Progenitor cell of endocrine pancreas (in vitro differentiated cells): ENCODE measurements at places on chromosomes 2 and 18. TPM values are rescaled to one million over a fixed set of nuclear protein-coding genes. Genes with fewer than 3 reads are reported as not detected.

- no peaks in the 10 kb centered on the region for H3K36me3 ChIP-seq
- peaks cover 11% of the 10 kb centered on the region for H3K27me3 ChIP-seq
- H3K4me1 ChIP-seq, result peaks cover 13% of the 10 kb centered on the region
- H3K27ac ChIP-seq, result no peak overlapping the region
These were observed 27.8 kb upstream of the GAREM2 start for GRCh38 chr2:26144953-26145680.

- no peaks in the 10 kb centered on the region for H3K27me3 ChIP-seq
- no peak overlapping the region for H3K4me3 ChIP-seq
- H3K4me1 ChIP-seq, result peaks cover 28% of the 10 kb centered on the region
- H3K27ac ChIP-seq, result no peak overlapping the region
- H3K36me3 ChIP-seq, result peaks cover 2% of the 10 kb centered on the region
These were observed 6.2 kb downstream of the TTC32 start for GRCh38 chr2:19895535-19895934.

DNA sequence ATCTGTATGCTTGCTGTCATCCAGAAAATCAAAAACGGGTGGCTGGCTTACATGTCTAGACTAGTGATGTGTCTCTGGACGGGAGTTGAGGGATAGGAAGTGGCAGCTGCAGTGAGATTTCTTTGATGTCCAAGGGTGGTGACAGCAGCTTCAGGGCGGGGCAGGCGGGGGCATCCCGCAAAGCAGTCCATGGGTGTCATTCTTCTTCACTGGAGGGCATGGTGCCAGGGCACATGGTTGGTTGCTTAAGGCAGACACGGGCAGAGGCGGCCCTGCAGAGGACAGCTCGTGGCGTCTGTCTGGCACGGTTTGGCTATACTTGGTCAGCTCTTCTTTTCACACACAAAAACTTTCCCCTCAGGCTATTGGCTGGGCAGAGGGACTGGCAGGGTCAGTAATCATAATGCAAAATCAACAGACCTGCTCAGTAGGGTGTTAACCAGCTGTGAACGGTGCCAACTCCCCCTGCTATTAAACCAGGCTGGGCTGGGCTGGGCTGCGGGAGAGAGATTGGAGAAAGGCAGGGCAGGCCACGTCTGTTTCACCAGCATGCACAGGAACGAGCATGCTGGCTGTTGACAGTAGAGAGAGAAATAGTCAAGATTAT, 63.7 kb downstream of the COL4A3 start:
- H3K36me3 ChIP-seq, result no peaks in the 10 kb centered on the region
- no peak overlapping the region for H3K27ac ChIP-seq
- H3K27me3 ChIP-seq, result peaks cover 2% of the 10 kb centered on the region
- peaks cover 8% of the 10 kb centered on the region for H3K4me1 ChIP-seq
- no peak overlapping the region for H3K4me3 ChIP-seq
- no peak for DNase-seq

DNA sequence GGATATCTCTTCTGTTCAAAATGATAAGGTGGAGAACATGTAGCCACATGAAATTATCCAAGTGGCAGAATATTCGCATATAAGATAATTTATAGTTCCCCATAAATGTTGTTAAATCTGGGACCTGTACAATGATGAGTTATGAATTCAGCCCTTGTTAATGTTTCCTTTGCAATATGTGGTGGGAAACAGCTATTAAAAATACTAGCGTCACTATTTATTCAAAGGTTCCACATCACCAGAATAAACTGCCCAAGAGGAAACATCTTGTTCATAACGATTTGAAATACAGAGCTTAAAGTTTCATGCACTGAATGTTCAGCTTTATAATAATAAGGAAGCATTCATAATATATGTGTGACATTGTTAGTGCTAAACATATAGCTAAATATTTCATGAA, 223.9 kb upstream of the TCF4 start:
- H3K4me3 ChIP-seq, result no peak overlapping the region
- no peaks in the 10 kb centered on the region for H3K27me3 ChIP-seq

DNA sequence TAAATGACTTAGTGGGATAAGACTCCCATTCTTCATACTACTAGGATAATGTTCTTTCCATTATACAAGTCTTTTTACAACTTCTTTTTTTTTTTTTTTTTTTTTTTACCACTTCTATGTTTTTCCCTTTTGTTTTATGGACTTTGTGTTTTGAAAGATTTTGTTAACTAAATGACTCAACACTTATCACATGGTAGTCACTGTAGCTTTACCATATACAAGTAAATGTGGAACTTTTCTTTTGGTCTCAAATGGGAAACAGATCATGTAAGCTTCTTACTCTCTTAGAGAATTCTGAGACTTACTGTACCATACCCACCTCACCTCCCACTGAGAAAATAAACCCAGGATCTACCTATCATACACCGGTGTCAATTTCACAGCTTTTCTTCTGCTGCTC, 590.3 kb upstream of the CDH2 start:
- peaks cover 27% of the 10 kb centered on the region for H3K4me1 ChIP-seq
- DNase-seq, result no peak
- H3K27ac ChIP-seq, result no peak overlapping the region
- no peaks in the 10 kb centered on the region for H3K27me3 ChIP-seq

GRCh38 chr2:151354807-151355206, 2.6 kb upstream of the TNFAIP6 start:
- no peaks in the 10 kb centered on the region for H3K27me3 ChIP-seq
- no peak overlapping the region for H3K27ac ChIP-seq
- H3K36me3 ChIP-seq, result no peaks in the 10 kb centered on the region

DNA sequence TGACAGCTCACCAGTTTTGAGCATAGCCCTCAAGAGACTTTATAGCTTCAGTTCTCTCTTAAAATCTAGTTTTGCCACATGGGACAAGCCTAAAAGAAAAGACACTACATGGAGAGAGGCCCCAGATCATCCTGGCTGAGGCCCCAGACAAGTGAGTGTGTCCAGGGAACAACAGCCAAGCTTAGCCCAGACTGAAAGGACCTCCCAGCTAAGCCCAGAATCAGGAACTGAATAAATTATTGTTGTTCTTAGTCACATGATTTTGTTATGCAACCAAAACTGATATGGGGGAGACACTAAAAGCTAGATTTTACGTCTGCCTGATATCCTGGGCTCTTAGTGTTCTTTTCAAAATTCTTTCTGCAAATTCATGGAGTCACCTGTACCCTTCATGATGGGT, 29.3 kb upstream of the LBH start:
- no peaks in the 10 kb centered on the region for H3K4me1 ChIP-seq
- H3K4me3 ChIP-seq, result no peak overlapping the region
- H3K27me3 ChIP-seq, result peaks cover 25% of the 10 kb centered on the region
- DNase-seq, result no peak
- no peaks in the 10 kb centered on the region for H3K36me3 ChIP-seq

CDH19 gene
- not detected in 2 replicates for total RNA-seq

CHMP3 gene
- total RNA-seq, result 91.2 and 94.1 TPM in 2 replicates

CFC1 gene
- 27.7 and 30.9 TPM in 2 replicates for total RNA-seq

SMIM21 gene
- not detected in 2 replicates for total RNA-seq

COL4A3 gene
- total RNA-seq, result 0.09 and 0.34 TPM in 2 replicates

CNRIP1 gene
- total RNA-seq, result not detected in 2 replicates

ORC2 gene
- 39.5 and 45.3 TPM in 2 replicates for total RNA-seq

CD226 gene
- total RNA-seq, result 0.49 and 0.55 TPM in 2 replicates

TUBA3E gene
- total RNA-seq, result not detected in 2 replicates
